Endothelial cell of umbilical vein (primary cell): ENCODE measurements at places on chromosomes 4 and X. TPM values are rescaled to one million over a fixed set of nuclear protein-coding genes. Genes with fewer than 3 reads are reported as not detected.

DNA sequence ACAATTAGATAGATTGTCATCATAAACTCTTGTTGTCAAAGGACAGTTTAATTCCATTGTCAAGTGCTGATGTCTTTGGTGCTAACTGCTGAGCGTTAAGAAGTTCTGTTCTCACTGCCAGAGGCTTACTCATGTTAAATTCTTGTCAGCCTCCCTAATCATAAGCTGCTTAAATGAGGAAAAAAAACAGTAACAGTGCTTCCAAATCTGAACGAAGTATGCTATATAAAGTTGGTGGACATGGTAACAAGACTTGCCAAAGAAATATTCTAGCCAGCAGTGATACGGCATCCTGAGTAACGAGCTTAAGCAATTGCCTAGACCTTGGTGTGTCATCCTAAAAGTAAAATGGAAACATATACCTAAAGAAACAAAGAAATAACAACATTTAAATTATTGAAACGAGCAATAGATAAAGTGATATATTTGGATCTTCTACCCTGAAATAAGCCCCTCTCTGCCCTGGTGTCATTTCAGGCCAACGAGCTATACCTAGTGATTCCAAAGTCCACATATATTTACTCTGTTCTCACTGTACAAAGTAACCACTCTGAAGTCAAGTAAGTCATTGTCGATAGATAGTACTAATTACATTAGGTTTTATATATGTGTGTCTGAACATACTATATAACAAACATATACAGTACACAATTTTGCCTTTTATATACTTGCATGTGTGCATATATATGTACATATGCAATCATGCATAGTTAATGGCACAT, 339.7 kb upstream of the HS3ST1 start:
- no peaks in the 10 kb centered on the region for H3K36me3 ChIP-seq
- H3K4me1 ChIP-seq, result no peaks in the 10 kb centered on the region
- no peaks in the 10 kb centered on the region for H3K27me3 ChIP-seq
- no peak overlapping the region for H3K4me3 ChIP-seq
- no peak for DNase-seq

DNA sequence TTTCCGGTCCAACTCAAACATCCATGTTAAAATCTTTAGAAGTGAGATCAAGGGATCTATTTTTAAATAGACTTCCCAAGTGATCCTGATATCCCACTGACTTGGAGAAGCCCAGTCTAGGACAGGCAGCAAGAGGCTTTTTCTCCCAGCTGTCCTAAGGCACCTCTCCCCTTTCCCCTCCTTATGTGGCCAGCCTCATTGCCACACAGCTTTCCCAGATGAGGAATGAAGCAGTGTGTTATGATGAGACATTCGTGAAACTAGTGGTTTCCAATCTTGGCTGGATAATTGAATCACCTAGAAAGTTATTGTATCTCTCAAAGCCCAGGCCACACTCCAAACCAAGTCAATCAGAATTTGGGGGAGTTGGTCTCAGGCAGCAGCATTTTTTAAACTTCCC, 16.8 kb upstream of the HSD17B13 start:
- H3K27ac ChIP-seq, result no peak overlapping the region
- no peaks in the 10 kb centered on the region for H3K36me3 ChIP-seq
- H3K4me3 ChIP-seq, result no peak overlapping the region
- no peaks in the 10 kb centered on the region for H3K27me3 ChIP-seq

- H3K36me3 ChIP-seq, result no peaks in the 10 kb centered on the region
- H3K4me1 ChIP-seq, result no peaks in the 10 kb centered on the region
- no peak overlapping the region for H3K4me3 ChIP-seq
- H3K27ac ChIP-seq, result no peak overlapping the region
Observed at GRCh38 chr4:73527196-73527595, 45.7 kb downstream of the AFM start.

- H3K4me1 ChIP-seq, result no peaks in the 10 kb centered on the region
- no peak for DNase-seq
- H3K27me3 ChIP-seq, result no peaks in the 10 kb centered on the region
- no peak overlapping the region for H3K4me3 ChIP-seq
- H3K36me3 ChIP-seq, result no peaks in the 10 kb centered on the region
- no peak overlapping the region for H3K27ac ChIP-seq
Observed at GRCh38 chrX:23765868-23766267, 17.1 kb upstream of the SAT1 start.

GRCh38 chr4:145805490-145805889, 125.5 kb downstream of the C4orf51 start:
- peaks cover 42% of the 10 kb centered on the region for H3K4me1 ChIP-seq
- no peak for DNase-seq
- no peaks in the 10 kb centered on the region for H3K27me3 ChIP-seq
- H3K27ac ChIP-seq, result peak overlapping the region; percentile 84
- H3K36me3 ChIP-seq, result no peaks in the 10 kb centered on the region

DNA sequence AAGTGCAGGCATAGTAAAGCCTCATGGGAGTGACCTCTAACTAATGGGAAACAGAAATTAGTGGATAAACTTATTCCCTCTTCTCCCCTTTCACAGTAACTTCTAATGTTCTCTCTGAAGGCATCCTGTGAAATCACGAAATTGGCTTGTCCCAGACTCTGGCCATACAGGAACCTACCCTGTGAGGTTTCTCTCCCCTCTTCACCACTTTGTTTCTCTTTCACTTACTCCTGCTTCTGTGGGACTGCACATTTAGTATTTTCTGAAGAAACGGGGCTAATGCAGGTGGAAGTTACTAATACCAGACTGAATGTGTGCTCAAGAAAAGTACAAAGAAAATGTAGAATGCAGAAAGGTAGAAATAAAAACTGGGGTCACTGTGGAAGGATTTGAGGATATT, 20.0 kb downstream of the ZNF330 start:
- no peak overlapping the region for H3K27ac ChIP-seq
- no peaks in the 10 kb centered on the region for H3K4me1 ChIP-seq
- no peaks in the 10 kb centered on the region for H3K27me3 ChIP-seq
- no peak overlapping the region for H3K4me3 ChIP-seq
- no peaks in the 10 kb centered on the region for H3K36me3 ChIP-seq

- H3K4me1 ChIP-seq, result no peaks in the 10 kb centered on the region
- H3K4me3 ChIP-seq, result no peak overlapping the region
- no peaks in the 10 kb centered on the region for H3K36me3 ChIP-seq
- H3K27ac ChIP-seq, result no peak overlapping the region
- no peak for DNase-seq
- H3K27me3 ChIP-seq, result no peaks in the 10 kb centered on the region
Observed at GRCh38 chr4:138428611-138429010, 186.5 kb upstream of the SLC7A11 start.

DNA sequence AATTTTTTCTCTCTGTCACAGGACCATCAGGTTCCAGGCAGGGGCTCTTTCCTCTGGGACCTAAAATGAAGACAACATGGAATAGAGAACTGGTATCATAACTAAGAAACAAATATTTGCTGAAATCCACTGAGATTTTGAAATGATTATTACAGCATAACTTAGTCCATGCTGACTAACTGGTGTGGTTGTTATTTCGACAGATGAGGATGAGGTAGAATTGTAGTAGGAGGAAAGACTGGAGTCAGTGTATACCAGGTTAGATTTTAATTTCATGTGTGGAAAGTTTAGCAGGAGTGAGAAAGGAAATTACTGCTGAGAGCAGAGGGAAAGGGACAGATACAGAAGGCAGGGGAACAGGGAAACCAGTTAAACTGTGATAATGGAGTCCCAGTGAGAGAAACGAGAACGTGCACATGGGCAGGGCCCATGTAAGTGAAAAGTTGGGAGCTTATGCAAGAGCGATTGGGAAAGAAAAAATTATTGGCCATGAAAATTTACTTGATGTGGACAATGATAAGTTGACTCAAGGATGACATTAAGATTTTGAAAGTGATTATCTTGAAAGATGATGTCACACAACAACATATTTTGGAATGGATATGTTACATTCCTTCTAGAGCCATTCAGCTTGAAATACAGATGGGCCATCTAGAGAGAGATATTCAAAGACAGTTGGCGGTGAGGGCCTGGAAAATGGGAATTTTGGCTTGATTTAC, 98.7 kb upstream of the DDIT4L start:
- peak overlapping the region; percentile 72 for H3K27ac ChIP-seq
- no peak overlapping the region for H3K4me3 ChIP-seq
- H3K4me1 ChIP-seq, result peaks cover 31% of the 10 kb centered on the region
- H3K27me3 ChIP-seq, result no peaks in the 10 kb centered on the region
- DNase-seq, result no peak

GRCh38 chr4:25925486-25926201, 11.6 kb downstream of the SMIM20 start:
- no peaks in the 10 kb centered on the region for H3K36me3 ChIP-seq
- no peak overlapping the region for H3K27ac ChIP-seq
- peak; percentile 29 for DNase-seq
- no peaks in the 10 kb centered on the region for H3K27me3 ChIP-seq

DNA sequence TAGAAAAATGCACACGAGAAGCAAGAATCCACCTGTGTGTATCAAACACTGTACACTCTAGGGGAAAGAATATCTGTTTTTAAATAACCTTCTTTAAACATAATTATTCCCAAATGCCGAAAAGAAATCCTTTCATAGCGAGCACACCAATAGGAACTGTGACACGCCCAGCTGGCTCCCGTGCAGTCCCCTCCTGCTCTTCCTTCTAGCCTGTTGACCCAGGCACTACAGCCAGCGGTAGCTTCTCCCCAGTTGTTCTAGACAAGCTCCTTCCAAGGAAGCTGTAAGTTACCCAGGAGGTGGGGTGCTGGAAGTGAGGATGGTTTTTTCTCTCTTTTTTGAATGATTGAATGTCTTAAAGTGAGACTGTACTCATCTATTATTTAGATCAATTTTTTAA, 19.5 kb upstream of the NOCT start:
- no peak overlapping the region for H3K27ac ChIP-seq
- H3K4me1 ChIP-seq, result no peaks in the 10 kb centered on the region
- H3K4me3 ChIP-seq, result no peak overlapping the region
- H3K27me3 ChIP-seq, result no peaks in the 10 kb centered on the region
- DNase-seq, result no peak

DNA sequence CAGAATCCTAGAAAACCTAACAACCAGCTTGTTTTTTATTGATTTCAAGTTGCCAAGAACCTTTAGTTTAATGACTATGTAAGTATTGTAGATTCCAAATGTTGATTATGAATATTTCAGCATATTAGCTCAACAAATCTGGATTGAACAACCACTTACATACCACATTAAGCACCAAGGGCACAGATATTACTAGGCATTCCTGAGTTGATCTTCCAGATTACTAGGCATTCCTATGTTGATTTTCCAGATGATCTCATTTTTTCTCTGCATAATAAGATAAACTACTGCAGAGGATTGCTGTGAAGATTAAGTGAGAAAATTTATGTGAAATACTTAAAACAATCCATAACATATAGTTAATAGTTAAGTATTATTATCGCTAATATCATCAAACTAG, 17.4 kb upstream of the DCAF8L1 start:
- no peak overlapping the region for H3K27ac ChIP-seq
- no peaks in the 10 kb centered on the region for H3K27me3 ChIP-seq
- H3K4me3 ChIP-seq, result no peak overlapping the region
- no peaks in the 10 kb centered on the region for H3K4me1 ChIP-seq
- no peaks in the 10 kb centered on the region for H3K36me3 ChIP-seq

DNA sequence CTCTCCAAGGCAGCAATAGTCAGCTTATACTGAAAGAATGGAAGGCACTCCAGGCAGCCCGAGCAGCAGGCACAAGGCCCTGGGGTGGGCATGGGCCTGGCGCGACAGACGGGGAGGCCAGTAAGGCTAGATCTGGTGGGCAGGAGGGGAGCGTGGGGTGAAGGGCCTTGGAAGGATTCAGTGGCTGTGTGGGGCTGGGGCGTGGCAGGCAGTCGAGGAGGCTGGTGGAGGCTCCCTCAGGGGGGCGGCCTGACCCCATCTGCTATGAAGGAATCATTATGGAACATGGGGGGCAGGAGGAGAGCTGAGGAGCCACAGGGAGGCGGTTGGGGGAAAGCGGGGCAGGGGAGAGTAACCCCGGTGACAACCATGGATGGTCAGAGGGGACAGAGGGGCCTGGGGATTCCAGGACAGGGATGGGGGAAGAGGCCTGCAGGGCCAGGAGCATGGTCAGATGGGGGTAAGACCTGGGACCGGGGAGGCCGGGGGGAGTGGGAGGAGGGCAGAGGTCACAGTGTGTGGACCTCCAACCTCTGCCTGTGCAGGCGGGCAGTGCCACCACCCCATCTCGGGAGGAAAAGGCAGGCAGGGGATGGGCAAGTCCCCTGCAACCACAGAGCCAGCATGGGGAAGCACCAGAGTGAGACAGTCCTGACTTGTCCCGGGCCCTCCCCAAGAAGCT, 70.3 kb downstream of the ACOX3 start:
- no peak for DNase-seq
- H3K27ac ChIP-seq, result no peak overlapping the region
- H3K36me3 ChIP-seq, result no peaks in the 10 kb centered on the region
- no peaks in the 10 kb centered on the region for H3K4me1 ChIP-seq

DNA sequence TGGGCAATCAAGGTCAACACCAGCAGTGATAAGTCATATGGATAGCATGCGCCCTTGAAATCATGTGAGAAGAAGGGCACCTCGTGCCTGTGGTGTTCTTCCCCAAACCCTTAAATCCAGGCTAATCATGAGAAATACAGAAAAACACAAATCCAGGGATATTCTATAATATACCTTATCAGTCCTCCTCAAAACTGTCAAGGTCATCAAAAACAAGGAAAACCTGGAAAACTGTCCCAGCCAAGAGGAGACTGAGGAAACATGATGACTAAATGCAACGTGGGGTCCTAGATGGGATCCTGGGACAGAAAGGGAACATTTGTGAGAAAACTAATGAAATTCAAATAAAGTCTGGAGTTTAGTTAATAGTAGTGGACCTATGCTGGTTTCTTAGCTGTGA, 201.8 kb upstream of the FAM9B start:
- no peak for DNase-seq
- no peak overlapping the region for H3K4me3 ChIP-seq
- no peaks in the 10 kb centered on the region for H3K4me1 ChIP-seq

DNA sequence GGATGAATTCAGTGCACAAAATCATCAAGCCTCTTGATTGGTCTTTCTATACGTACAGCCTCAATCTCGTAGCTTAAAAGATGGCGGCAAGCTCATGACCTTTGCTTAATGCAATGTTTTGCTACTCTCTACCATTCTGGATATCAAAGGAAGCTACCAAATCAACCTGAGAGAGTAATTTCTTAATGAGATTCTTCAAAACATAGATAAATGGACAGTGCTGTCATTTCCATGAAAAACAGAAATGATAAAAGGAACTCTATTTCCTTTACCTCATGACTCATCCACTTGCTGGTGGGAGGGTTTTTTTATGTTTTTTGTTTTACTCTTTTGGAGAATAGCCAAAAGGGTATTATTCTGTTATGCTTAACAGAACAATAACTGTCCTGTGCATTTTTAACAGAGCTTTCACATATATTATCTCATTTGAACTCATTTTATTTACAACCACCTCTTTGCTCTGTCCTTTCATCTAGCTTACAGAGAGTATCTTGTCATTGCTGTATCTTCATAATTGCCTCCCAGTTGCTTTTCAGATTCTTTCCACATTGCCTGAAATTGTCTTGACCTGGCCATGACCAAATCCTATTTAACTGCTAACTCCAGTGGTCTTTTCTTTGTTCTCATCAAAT, 138.6 kb upstream of the GPR101 start:
- H3K27ac ChIP-seq, result no peak overlapping the region
- no peaks in the 10 kb centered on the region for H3K36me3 ChIP-seq
- H3K4me1 ChIP-seq, result no peaks in the 10 kb centered on the region
- DNase-seq, result no peak
- no peaks in the 10 kb centered on the region for H3K27me3 ChIP-seq

MMRN1 gene
- polyA plus RNA-seq, result 93.9 and 143 TPM in 2 replicates

BTK gene
- 0.11 and 0.21 TPM in 2 replicates for polyA plus RNA-seq

SASH3 gene
- polyA plus RNA-seq, result not detected in 2 replicates

FAM184B gene
- polyA plus RNA-seq, result not detected in 2 replicates

AFF2 gene
- 0.03 TPM in 1 of 2 replicates, not detected in the other for polyA plus RNA-seq

ELK1 gene
- polyA plus RNA-seq, result 18.3 and 21.0 TPM in 2 replicates

REPS2 gene
- 0.78 and 0.91 TPM in 2 replicates for polyA plus RNA-seq

FGF16 gene
- polyA plus RNA-seq, result 3.1 and 3.8 TPM in 2 replicates

DRD5 gene
- not detected in 2 replicates for polyA plus RNA-seq

MANBA gene
- polyA plus RNA-seq, result 5.2 and 5.6 TPM in 2 replicates
